ENCODE measurements at places on chromosomes 7 and 10.

- DNase-seq: no peak
These were observed 15.3 kb upstream of the PWWP2B start for GRCh38 chr10:132381741-132382140.

GRCh38 chr7:107179326-107180164 is 10.7 kb downstream of the HBP1 start:
- no peak for DNase-seq

DNA sequence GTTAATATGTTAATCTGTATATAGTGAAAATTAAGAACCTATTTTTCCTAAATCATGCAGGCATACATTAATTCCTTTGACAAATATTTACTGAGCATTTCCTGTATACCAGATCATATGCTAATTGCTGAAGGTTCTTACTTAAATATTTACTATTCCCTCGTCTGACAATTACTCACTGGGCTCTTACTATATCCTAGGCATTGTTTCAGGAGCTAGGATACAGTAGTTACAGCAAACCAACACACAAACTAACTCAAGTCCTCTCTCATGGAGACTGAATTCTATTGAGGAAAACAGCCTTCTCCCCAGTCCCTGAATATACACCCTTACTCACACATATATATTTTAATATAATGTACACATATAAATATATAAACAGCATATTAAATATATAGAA is 786.0 kb downstream of the NRG3 start:
- no peak for DNase-seq

DNA sequence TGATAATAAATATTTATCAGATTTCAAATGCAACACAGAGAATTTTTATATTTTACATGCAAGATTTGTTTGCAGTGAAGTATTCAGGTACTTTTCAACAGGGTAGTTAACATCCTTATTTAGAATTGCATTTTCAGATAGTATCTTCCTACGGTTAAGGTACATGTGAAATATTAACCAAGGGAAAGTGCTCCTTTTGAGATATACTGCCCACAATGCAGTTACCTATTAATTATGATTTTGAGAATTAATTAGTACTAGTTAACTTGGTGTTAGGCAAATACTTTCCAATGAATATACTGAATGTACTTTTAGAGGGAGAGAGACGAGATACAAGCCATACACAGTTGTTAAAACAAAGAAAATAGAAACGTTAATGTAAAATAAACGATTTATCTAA is 206.2 kb upstream of the YAE1 start:
- DNase-seq: no peak

DNA sequence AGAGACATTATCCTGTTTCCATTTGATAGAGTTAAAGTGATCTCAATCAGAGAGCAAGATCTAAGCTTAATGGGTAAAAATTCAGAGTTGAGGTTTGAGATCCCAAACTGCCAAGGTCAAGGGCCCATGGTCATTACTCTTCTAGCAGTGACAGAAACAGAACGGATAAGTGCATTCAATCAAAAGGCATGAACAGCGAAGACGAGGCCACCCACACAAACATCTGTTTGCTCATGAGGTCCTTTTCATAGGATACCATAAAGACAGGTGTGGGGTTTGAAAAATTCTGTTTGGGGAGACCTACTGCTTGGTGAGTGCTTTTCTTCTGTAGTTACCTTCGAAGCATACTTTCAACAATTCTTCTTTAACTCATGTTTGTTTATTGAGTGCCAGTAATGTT is 58.3 kb downstream of the SEMA3C start:
- no peak for DNase-seq
